ENCODE measurements at places on chromosomes 11 and 22.
A peak's percentile ranks its signal among the peaks of the same experiment; 100 is the strongest.

DNA sequence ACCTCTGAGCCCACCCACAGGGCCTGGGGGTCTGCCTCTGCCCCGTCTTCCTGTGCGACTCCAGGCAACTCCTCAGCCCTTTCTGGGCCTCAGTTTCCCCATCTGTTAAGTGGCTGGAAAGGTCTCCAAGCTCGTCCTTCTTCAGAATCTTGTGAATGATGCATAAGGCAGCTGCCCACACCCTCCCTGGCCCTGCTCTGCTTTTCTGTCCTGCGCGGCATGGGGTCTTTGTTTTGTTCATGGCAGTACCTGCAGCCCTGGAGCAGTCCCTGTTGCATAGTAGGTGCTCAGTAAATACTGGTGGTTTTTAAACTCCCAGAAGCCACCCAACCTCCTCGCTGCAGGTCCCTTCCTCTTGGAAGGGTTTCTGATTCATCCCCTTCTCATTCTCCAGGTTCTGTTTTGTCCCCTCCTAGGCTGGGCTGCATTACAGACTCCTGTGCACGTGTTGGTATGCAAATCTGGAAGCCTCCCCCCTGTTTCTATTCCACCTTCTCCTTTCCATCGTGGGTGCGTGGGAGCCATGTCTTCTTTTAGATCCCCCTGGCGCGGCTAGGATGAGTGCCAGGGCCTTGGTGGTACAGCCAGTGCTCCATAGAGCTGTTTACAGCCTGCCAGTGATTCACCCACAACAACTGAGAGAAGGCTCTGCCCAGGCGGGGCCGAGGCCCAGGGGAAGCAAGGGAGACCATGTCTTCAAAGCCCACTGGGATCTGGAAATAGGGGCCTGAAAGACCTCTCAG is 19.3 kb upstream of the SYT7 start:
- H3K4me1 ChIP-seq = peaks cover 40% of the 10 kb centered on the region
- no peak for DNase-seq
- H3K27me3 ChIP-seq = no peaks in the 10 kb centered on the region
- H3K36me3 ChIP-seq = no peaks in the 10 kb centered on the region
- H3K4me3 ChIP-seq = no peak overlapping the region

- H3K27ac ChIP-seq = no peak overlapping the region
- H3K27me3 ChIP-seq = no peaks in the 10 kb centered on the region
- H3K4me1 ChIP-seq = peaks cover 59% of the 10 kb centered on the region
- no peaks in the 10 kb centered on the region for H3K36me3 ChIP-seq
Observed at GRCh38 chr11:2310786-2311352, 9.1 kb downstream of the TSPAN32 start.

- no peaks in the 10 kb centered on the region for H3K27me3 ChIP-seq
- H3K36me3 ChIP-seq = no peaks in the 10 kb centered on the region
- no peaks in the 10 kb centered on the region for H3K4me1 ChIP-seq
- H3K4me3 ChIP-seq = no peak overlapping the region
- no peak overlapping the region for H3K27ac ChIP-seq
Observed at GRCh38 chr11:127639916-127640315, 639.3 kb upstream of the KIRREL3 start.

GRCh38 chr11:117121176-117121575 is 22.9 kb upstream of the PAFAH1B2 start:
- H3K27ac ChIP-seq = no peak overlapping the region
- H3K4me1 ChIP-seq = no peaks in the 10 kb centered on the region
- H3K36me3 ChIP-seq = no peaks in the 10 kb centered on the region
- H3K27me3 ChIP-seq = no peaks in the 10 kb centered on the region
- no peak overlapping the region for H3K4me3 ChIP-seq

- H3K4me1 ChIP-seq = peaks cover 83% of the 10 kb centered on the region
- no peak overlapping the region for H3K4me3 ChIP-seq
- peak overlapping the region; percentile 80 for H3K27ac ChIP-seq
- no peaks in the 10 kb centered on the region for H3K36me3 ChIP-seq
Observed at GRCh38 chr11:45025716-45026492, 75.2 kb upstream of the TP53I11 start.

DNA sequence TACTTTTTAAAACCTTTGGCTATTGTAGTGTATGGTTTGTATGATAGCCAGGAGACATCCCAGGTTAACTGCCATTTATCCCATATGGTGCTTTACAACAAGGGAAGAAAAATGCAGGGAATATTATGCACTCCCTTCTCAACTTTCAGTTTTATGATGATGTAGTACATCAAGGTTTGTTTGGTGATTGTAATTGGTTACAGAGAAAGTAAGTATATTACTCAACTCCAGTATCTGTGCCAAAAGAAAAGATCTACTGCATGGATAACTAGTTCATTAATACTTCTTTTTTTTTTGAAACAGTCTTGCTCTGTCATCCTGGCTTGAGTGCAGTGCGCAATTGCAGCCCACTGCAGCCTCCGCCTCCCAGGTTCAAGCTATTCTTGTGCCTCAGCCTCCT is 65.3 kb downstream of the BCL2L13 start:
- H3K36me3 ChIP-seq = no peaks in the 10 kb centered on the region
- no peak overlapping the region for H3K27ac ChIP-seq
- H3K27me3 ChIP-seq = no peaks in the 10 kb centered on the region

- DNase-seq = no peak
- H3K36me3 ChIP-seq = peaks cover 21% of the 10 kb centered on the region
- H3K27me3 ChIP-seq = no peaks in the 10 kb centered on the region
- no peak overlapping the region for H3K4me3 ChIP-seq
- no peak overlapping the region for H3K27ac ChIP-seq
- H3K4me1 ChIP-seq = peaks cover 76% of the 10 kb centered on the region
Observed at GRCh38 chr11:102114032-102114431, 3.8 kb downstream of the YAP1 start.

- peaks cover 7% of the 10 kb centered on the region for H3K4me1 ChIP-seq
- H3K4me3 ChIP-seq = peak overlapping the region; percentile 73
- no peak overlapping the region for H3K27ac ChIP-seq
- H3K27me3 ChIP-seq = peaks cover 11% of the 10 kb centered on the region
- no peaks in the 10 kb centered on the region for H3K36me3 ChIP-seq
Observed at GRCh38 chr11:77472991-77473800, 698 bp downstream of the PAK1 start.

DNA sequence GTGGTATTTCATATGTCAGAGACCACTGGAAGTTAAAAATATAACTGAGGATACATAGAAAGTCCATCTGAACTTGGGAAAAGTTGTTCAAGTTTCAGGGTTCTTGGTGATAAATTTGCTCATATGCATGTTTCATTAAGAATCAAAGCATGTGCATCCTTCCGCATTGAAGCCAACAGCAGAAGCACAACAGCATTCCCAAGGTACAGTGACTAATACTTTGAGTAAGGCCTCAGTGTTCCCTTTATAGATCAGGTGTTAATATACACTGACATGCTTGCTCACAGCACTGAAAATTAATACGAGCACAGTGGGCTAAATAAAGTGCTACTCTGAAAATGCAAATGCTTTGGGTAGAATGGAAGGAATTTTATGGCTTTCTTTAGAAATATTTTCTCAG is 691.1 kb downstream of the METTL15 start:
- H3K4me3 ChIP-seq = no peak overlapping the region
- DNase-seq = no peak
- no peaks in the 10 kb centered on the region for H3K36me3 ChIP-seq
- H3K4me1 ChIP-seq = no peaks in the 10 kb centered on the region
- no peaks in the 10 kb centered on the region for H3K27me3 ChIP-seq

DNA sequence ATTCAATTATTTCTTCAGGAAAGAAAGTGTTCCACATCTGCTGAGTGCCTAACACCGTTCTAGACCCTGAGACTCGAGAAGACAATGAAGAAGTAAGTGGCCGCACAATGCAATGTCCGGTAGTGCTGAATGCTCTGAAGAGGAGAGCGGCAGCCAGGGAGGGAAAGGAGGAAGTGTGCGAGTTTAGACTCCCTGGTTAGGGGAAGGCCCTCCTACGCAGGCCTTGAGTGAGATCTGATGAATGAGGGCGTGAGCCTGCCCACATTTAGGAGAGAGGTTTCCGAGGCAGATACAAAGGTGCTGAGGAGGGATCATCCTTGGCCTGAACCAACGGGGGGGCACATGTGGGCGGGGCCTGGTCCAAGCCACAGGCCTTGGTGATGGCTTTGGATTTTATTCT is 558.6 kb downstream of the NTM start:
- DNase-seq = no peak
- no peaks in the 10 kb centered on the region for H3K4me1 ChIP-seq
- H3K4me3 ChIP-seq = no peak overlapping the region
- no peak overlapping the region for H3K27ac ChIP-seq
- H3K27me3 ChIP-seq = no peaks in the 10 kb centered on the region

DNA sequence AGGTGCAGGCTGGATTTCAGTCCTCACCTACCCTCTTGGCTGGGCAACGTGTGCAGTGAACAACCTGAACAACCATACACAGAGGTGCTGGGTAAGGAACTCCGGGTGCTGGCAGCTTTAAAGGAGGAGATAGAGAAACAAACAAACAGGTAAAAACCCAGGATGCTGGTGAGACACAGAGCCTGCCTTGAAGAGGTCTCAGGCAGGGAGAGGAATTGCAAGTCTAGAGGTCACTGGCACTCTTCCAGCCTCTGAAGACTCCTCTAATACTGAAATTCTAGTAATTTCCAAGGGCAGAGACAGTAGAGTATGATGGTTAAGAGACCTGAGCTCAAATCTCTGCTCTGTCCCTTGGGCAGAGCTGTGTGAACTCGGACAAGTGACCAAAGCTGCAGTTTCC is 192.5 kb downstream of the CEP164 start:
- DNase-seq = no peak
- H3K27me3 ChIP-seq = no peaks in the 10 kb centered on the region
- H3K4me1 ChIP-seq = no peaks in the 10 kb centered on the region
- no peaks in the 10 kb centered on the region for H3K36me3 ChIP-seq

GRCh38 chr11:113567867-113568544 is 92.8 kb upstream of the DRD2 start:
- DNase-seq = no peak
- no peaks in the 10 kb centered on the region for H3K36me3 ChIP-seq
- peaks cover 5% of the 10 kb centered on the region for H3K4me1 ChIP-seq
- H3K4me3 ChIP-seq = no peak overlapping the region

- DNase-seq = no peak
- no peaks in the 10 kb centered on the region for H3K36me3 ChIP-seq
- H3K4me3 ChIP-seq = no peak overlapping the region
- no peaks in the 10 kb centered on the region for H3K27me3 ChIP-seq
Observed at GRCh38 chr22:27146866-27147633, 489.7 kb downstream of the MIAT start.

Measured in heart right ventricle (tissue), 16 donors.